Mucosa of gallbladder (tissue), 1 donor: ENCODE measurements at places on chromosomes 4 and X. TPM values are rescaled to one million over a fixed set of nuclear protein-coding genes. Genes with fewer than 3 reads are reported as not detected.

DNA sequence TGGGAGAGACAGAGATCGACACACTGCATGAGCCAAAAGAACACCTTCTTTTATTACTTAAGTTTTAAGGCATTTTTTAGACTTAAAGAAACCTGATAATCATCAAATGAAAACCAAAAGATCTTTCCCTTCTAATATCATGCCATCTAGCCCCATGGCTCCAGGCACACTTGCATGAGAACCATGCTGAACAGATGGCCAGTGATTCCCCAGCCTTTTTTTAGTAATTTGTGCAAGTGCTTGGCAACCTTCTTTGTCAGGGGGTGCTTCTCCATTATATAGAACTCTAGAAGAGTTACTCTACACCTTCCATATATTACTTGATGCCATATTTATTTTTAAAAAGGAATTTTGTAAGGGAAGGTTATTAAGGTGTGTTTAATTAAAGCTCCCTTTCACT, 182.2 kb upstream of the TEX13C start:
- DNase-seq = no peak

DNA sequence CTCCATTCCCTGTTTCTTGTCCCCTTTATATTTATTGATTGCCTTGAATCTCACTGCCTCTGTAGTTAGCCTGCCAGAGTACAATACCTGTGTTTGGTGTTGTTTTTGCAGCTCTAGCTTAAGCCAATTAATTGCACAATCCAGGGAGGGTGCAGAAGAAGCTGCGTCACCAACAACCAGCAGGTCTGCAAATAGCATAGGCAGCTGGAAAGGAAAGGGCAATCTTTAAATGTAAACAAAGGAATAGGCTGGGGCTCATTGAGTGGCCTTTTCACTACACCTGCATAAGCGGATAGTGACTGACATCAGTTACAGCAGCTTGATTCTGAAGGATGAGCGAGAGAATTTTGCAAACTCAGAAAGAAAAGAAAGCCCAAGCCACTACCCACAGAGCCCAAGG, 106.8 kb upstream of the RAI2 start:
- no peak for DNase-seq

GRCh38 chr4:106996490-106996889, 39.6 kb downstream of the DKK2 start:
- no peak for DNase-seq

DNA sequence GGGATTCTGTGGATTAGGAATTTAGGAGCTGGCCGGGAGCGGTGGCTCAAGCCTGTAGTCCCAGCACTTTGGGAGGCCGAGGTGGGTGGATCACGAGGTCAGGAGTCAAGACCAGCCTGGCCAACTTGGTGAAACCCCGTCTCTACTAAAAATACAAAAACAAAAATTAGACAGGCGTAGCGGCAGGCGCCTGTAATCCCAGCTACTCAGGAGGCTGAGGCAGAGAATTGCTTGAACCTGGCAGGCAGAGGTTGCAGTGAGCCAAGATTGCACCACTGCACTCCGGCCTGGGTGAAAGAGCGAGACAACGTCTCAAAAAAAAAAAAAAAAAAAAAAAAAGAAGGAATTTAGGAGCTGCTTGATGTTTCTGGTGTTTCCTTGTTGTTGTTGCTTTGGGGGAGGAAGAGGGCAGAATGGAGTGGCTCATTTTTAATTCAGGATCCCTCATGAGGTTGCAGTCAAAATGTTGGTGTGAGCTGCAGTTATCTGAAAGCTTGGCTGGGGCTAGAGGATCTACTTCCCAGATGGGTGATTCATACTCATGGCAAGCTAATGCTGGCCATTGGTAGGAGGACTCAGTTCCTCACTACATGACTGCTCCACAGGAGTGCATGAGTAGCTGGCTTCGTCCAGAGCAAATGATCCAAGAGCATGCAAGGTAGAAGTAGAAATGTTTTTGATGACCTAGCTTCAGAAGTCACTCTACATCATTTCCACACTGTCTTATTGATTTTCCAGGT, 26.5 kb upstream of the JADE1 start:
- DNase-seq = no peak

The CSAG3 gene
- total RNA-seq = not detected

The CCNA2 gene
- total RNA-seq = 2.9 TPM

The TMEM35A gene
- 4.0 TPM for total RNA-seq

- no peak for DNase-seq
Measured at GRCh38 chrX:133440081-133440796, 24.9 kb upstream of the GPC4 start.

- no peak for DNase-seq
Measured at GRCh38 chr4:128130621-128131020, 69.5 kb downstream of the LARP1B start.

GRCh38 chr4:15500701-15501100, 31.0 kb downstream of the CC2D2A start:
- no peak for DNase-seq

The CXorf58 gene
- not detected for total RNA-seq

GRCh38 chr4:181659202-181659601, 584.0 kb upstream of the TENM3 start:
- DNase-seq = no peak

The ARFIP1 gene
- total RNA-seq = 44.4 TPM

DNA sequence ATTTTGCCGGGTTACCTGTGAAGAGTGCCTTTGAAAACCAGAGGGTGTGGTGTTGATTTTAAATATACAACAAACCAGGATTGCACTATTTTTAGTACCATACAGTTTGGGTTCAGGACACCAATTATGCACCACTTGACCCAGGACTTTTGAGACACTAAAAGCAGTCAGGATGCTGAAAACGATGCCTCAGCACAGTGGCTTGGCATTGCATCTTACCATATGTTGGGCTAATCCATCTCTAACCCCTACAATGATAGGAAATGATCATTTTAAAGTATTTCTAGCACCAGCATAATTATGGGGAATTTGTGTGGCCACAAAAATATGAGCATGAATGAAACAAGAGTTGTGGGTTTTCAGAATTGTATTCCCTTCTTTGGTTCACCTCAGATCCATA, 4.1 kb downstream of the IBSP start:
- no peak for DNase-seq

DNA sequence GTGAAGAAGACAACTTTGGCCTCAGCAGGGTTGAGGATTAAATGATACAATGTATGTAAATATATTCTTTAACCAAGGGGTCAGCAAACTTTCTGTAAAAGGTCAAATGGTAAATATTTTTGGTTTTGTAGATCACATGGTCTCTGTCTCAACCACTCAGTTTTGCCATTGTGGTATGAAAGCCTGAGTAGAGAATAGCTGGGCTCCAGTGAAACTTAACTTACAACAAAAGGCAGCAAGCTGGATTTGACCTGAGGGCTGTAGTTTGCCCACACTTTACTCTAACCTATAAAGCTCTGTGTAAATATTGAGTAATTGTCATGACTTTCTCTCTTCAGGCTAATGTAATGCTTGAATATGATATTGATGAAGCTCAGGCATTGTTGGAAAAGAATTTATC, 19.6 kb downstream of the VBP1 start:
- no peak for DNase-seq

- DNase-seq = no peak
Measured at GRCh38 chrX:21934414-21934813, 6.1 kb upstream of the SMS start.

DNA sequence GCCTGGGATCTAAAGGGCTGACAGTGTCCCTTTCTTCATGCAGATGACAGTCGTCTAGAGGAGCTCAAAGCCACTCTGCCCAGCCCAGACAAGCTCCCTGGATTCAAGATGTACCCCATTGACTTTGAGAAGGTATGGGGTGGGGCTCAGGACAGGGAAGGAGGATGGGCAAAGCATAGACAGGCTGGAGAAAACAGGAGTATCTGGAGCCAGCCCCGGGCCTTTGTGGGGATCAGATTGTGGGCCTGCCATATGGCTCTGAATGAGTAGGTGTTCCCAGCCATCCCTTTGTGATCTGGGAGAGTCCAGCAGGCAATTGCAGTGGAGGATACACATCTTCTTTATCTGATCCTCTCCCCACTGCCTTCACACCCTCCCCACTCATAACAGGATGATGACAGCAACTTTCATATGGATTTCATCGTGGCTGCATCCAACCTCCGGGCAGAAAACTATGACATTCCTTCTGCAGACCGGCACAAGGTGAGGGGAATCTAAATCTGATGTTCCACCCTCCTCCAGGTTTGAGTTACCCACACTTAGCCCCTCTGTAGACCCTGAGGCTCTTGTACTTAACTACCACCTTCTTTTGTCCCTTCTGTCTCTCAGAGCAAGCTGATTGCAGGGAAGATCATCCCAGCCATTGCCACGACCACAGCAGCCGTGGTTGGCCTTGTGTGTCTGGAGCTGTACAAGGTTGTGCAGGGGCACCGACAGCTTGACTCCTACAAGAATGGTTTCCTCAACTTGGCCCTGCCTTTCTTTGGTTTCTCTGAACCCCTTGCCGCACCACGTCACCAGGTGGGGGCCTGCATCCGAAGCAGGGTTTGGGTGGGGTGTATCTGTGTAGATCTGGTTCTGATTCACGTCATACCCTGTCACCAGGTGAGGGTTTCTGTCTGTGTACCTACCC, 5.8 kb upstream of the CDK16 start:
- DNase-seq = no peak

DNA sequence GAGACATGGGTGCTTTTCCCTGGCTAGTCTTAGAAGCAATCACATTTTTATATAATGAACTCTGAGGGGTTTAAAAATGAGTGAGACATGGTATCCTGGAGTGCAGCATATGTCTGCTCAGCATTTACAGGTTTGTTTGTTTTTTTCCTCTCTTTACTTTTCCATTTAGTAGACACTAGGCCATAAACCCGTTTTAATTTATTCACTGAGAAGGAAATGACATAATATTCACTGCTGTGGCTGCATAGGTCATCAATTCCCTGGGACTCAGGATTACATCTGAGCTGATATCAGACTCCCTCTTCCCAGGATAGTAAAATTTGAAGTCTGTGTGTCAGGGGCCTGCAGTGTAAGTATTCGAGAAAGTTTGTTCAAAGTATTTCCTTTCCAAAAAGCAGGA, 178.9 kb upstream of the SPRY1 start:
- no peak for DNase-seq

DNA sequence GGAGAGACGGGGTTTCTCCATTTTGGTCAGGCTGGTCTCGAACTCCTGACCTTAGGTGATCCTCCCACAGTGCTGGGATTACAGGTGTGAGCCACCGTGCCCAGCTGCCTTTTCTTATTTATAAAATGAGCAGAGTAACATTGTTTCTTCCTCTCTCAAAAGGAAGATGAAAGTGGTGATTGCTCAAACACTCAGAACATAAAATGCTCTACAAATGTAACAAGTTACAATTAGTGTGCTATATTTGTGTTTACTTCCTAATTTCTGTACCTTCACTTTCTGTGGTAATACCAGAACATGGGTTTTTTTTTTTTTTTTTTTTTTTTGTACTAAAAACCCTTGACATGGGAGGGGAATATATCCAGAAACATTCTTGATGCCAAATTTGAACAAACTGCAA, 197.9 kb downstream of the MGST2 start:
- no peak for DNase-seq

DNA sequence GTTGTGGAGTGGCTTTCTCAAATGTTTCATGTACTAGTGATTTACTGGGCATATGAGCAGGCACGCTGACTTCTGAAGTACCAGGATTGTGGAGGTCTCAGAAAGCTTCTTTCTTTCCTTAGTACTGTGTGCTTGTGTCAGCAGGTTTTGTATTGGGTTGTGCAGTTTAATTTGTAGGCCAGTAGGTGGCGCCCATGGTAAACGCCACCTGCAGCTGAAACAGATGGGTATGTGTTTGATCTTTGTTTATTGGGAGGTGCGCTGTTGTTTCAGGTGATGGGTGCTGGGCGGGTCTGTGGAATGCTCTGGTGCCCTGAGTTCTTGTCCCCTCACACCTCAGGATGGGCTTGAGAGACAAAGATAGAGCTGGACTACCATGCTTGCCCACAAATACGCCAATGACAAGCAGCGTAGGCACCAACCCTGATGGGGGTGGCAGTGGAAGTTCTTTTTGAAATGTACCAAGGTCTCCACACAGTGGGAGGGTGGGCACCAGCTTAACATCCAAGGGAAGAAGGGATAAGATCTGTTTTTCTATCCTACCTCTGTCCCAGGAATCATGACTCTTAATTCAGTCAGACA, 141.5 kb downstream of the RPS6KA6 start:
- no peak for DNase-seq

- DNase-seq = no peak
Measured at GRCh38 chr4:77354550-77354949, 197.5 kb downstream of the CCNG2 start.

DNA sequence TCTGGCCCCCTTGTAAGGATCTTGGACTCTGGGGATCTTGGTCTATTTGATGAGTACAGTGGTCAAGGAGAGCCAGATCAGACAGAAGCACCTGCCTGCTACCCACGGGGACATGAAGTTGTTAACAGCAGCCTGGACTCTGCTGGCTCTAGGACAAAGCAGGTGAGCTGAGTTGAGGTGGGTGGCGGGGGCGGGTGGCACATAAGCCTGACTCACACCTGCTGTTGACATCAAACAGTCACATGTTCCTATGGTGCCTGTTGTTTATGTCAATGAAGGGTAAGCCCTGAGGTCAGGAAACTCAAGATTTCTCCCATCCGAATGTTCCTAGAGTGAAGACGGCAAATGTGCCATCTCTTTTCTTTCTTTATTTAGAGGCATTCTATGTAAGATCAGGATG, 50.1 kb upstream of the CLNK start:
- no peak for DNase-seq

GRCh38 chrX:154890990-154891639, 5.0 kb downstream of the F8A1 start:
- DNase-seq = no peak

- DNase-seq = no peak
Measured at GRCh38 chr4:8880851-8881250, 9.2 kb upstream of the HMX1 start.

The AFM gene
- total RNA-seq = 0.35 TPM

The DAPP1 gene
- total RNA-seq = 23.3 TPM

DNA sequence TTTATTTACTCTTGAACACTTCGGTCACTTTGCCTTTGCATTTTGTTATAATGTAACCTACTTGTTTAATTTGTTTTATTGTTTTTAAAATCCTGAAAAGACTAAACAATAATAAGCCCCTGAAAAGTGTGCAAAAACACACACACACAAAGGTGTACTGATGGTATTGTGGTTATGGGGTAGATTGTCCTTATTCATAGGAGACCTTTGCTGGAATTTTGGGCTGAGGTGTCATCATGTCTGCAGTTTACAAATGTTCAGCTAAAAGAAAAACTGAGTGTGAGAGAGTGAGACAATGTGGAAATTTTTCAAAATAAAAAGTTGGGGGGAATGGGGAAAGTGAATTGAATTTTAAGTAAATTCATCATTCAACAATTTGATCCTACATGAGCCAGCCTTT, 174.9 kb downstream of the QDPR start:
- DNase-seq = no peak

The ADAMTS3 gene
- total RNA-seq = 0.40 TPM

- no peak for DNase-seq
Measured at GRCh38 chrX:25202827-25203226, 187.1 kb upstream of the ARX start.

GRCh38 chrX:152165033-152165743, 26.8 kb upstream of the MAGEA10 start:
- no peak for DNase-seq

GRCh38 chr4:78155616-78156105, 98.5 kb downstream of the FRAS1 start:
- no peak for DNase-seq

The CHST7 gene
- 12.9 TPM for total RNA-seq

- DNase-seq = no peak
Measured at GRCh38 chr4:154560419-154560801, 2.4 kb upstream of the FGB start.

The LDB2 gene
- total RNA-seq = 16.9 TPM

- no peak for DNase-seq
Measured at GRCh38 chr4:116122124-116122523, 963.3 kb downstream of the TRAM1L1 start.
